Ovary (tissue), 10 donors: ENCODE measurements at places on chromosomes 3 and 15. TPM values are rescaled to one million over a fixed set of nuclear protein-coding genes. Genes with fewer than 3 reads are reported as not detected.

The C2CD4B gene
- total RNA-seq = 4.4 TPM

The MRAS gene
- total RNA-seq = 80.5 TPM

The PARP16 gene
- 13.4 TPM for total RNA-seq

The GP5 gene
- 0.28 TPM for total RNA-seq

The ARNT2 gene
- 16.2 TPM for total RNA-seq

- no peaks in the 10 kb centered on the region for H3K27me3 ChIP-seq
- no peak overlapping the region for H3K27ac ChIP-seq
- H3K36me3 ChIP-seq = no peaks in the 10 kb centered on the region
- DNase-seq = no peak
- H3K4me1 ChIP-seq = no peaks in the 10 kb centered on the region
These were observed 234.5 kb upstream of the CDIN1 start for GRCh38 chr15:36344887-36345286.

- no peaks in the 10 kb centered on the region for H3K36me3 ChIP-seq
- no peak for DNase-seq
- H3K4me3 ChIP-seq = no peak overlapping the region
- no peak overlapping the region for H3K27ac ChIP-seq
- no peaks in the 10 kb centered on the region for H3K4me1 ChIP-seq
- no peaks in the 10 kb centered on the region for H3K27me3 ChIP-seq
These were observed 36.3 kb upstream of the PPM1L start for GRCh38 chr3:160719710-160720109.

DNA sequence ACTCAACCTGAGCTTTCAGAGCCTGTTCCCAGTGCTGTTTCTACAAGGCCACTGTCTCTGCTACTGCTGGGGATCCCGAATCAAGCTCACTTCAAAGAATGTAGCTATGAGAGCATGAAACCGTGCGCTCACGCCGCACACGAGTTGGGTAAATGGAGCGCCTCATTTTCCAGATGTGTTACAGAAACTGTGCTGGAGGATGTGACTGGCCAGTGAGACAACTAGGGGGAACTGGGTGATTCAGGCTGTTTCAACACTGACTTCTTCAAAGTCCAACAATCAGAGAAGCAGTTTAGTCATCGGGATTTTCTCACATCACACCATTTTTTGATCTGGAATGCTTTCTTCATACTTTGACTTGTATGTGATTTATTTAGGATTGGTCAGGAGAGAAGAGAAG lies 3.5 kb downstream of the ZNF710 start:
- no peaks in the 10 kb centered on the region for H3K36me3 ChIP-seq
- DNase-seq = no peak

DNA sequence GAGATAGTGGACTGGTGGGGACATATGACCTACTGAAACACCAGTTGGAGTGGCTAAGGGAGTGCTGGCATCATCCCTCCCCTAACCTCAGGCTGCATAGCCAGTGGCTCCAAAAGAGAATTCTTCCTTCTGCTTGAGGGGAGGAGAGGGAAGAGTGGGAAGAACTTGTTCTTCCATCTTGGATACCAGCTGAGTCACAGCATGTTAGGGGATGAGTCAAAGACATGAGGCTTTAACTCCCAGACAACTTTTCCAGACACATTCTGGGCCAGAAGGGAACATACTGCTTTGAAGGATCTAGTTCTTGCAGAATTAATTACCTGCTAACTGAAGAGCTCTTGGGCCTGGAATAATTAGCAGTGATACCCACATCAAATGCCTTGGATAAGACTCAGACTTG lies 36.8 kb upstream of the PEX5L start:
- H3K36me3 ChIP-seq = no peaks in the 10 kb centered on the region
- H3K4me1 ChIP-seq = no peaks in the 10 kb centered on the region
- H3K27ac ChIP-seq = no peak overlapping the region

GRCh38 chr15:32857732-32858131 lies 139.9 kb downstream of the GREM1 start:
- no peak for DNase-seq
- no peaks in the 10 kb centered on the region for H3K27me3 ChIP-seq
- no peak overlapping the region for H3K27ac ChIP-seq
- H3K36me3 ChIP-seq = no peaks in the 10 kb centered on the region

DNA sequence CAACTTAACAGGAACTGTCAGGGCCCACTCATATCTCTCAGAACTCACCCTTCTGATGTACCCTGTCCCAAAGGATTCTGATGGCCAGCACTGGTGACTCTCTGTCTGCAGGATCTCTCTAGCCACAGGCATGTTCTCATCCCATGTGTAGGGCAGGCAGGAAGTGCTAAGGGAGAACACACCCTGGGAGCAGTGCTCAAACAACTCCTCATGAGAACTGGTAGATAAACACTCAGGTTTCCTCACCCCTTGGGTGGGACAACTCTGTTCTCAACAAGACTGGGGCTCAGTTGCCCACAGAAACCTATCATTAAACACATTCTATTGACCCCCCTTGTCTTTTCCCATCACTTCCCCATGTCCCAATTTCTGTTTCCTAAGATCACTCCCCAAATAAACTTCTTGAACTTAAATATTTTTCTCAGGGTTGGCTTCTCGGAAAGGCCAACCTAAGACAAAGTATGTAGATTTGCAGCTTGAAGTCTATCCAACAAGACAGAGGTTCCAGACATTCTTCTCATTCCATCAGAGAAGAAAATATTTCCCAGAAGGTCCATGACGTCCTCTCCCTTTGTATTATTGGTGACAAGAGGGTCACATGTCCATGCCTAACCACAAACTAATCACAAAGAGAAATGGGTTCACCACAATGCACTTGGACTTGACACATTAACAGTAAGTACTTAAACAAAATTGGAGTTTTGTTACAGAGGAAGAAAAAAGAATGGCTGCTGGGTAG lies 276.6 kb upstream of the GADL1 start:
- H3K36me3 ChIP-seq = no peaks in the 10 kb centered on the region
- peaks cover 1% of the 10 kb centered on the region for H3K4me1 ChIP-seq
- H3K4me3 ChIP-seq = no peak overlapping the region
- no peak for DNase-seq
- H3K27ac ChIP-seq = no peak overlapping the region

DNA sequence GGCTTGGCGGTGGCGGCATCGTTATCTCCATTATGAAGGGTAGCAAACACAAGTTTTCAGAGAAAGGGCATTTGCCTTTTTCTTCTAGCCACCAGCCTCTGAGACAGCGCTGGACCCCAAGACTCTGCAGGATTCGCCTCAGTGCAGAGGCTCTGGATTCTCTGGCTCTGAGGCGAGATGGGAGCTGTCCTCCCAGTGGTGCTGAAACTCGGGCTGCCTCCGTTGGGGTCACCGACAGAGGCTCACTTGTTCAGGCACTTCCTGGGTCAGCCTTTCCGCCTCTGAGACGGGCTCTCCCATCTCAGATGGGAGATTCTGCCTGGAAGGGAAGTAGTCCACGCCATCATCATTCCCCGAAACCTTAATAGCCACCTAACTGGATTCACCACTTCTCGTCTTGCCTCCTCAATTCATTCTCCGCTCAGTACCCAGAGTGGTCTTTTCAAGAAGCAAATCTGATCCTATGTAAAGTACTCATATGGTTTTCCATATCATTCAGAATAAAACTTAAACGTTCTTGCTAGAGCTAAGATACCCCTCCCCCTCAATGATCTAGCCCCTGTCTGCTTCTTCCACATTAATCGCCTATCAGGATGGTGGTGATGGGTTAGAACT lies 76.9 kb downstream of the RHCG start:
- no peak overlapping the region for H3K27ac ChIP-seq
- peak; percentile 66 for DNase-seq
- H3K27me3 ChIP-seq = no peaks in the 10 kb centered on the region
- no peaks in the 10 kb centered on the region for H3K36me3 ChIP-seq

- peak overlapping the region; percentile 33 for H3K27ac ChIP-seq
- peaks cover 5% of the 10 kb centered on the region for H3K4me1 ChIP-seq
- H3K36me3 ChIP-seq = no peaks in the 10 kb centered on the region
- no peak for DNase-seq
- no peak overlapping the region for H3K4me3 ChIP-seq
These were observed 29.4 kb downstream of the LYSMD4 start for GRCh38 chr15:99703603-99704443.

DNA sequence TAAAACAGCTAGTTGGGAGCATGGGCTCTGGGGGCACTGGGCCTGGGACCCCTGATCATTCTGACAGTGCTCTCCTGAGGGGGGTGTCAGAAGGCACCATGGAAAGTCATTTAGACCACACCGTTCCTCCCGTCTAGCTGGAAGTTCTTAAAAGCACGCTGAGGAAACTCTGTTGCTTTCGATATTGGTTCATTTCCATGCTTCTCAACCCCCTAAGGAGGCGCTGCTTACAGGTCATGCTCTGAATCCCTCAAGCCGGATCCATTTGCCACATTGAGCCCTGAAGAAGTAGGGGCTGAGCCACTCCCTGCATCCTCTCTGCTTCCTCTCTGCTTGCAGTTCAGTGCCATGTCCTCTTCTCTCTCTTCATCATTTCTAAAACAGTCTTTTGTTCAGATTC lies 187.2 kb downstream of the CACNA2D3 start:
- no peak overlapping the region for H3K4me3 ChIP-seq
- H3K4me1 ChIP-seq = no peaks in the 10 kb centered on the region
- H3K36me3 ChIP-seq = no peaks in the 10 kb centered on the region
- DNase-seq = no peak
- no peak overlapping the region for H3K27ac ChIP-seq

GRCh38 chr3:172622156-172622555 lies 88.7 kb downstream of the NCEH1 start:
- H3K27ac ChIP-seq = no peak overlapping the region
- DNase-seq = no peak
- H3K36me3 ChIP-seq = no peaks in the 10 kb centered on the region
- H3K4me1 ChIP-seq = no peaks in the 10 kb centered on the region
- no peaks in the 10 kb centered on the region for H3K27me3 ChIP-seq

- no peaks in the 10 kb centered on the region for H3K27me3 ChIP-seq
- no peak for DNase-seq
- no peaks in the 10 kb centered on the region for H3K36me3 ChIP-seq
- peaks cover 36% of the 10 kb centered on the region for H3K4me1 ChIP-seq
- H3K4me3 ChIP-seq = no peak overlapping the region
These were observed 5.0 kb upstream of the MYL3 start for GRCh38 chr3:46868287-46868686.
